Activated CD8-positive, alpha-beta memory T cell treated with anti-CD3 and anti-CD28 coated beads for 1 hour (primary cell): ENCODE measurements at places on chromosomes 5 and 9.

GRCh38 chr5:95715799-95716461 is 15.2 kb upstream of the RHOBTB3 start:
- no peak for DNase-seq

DNA sequence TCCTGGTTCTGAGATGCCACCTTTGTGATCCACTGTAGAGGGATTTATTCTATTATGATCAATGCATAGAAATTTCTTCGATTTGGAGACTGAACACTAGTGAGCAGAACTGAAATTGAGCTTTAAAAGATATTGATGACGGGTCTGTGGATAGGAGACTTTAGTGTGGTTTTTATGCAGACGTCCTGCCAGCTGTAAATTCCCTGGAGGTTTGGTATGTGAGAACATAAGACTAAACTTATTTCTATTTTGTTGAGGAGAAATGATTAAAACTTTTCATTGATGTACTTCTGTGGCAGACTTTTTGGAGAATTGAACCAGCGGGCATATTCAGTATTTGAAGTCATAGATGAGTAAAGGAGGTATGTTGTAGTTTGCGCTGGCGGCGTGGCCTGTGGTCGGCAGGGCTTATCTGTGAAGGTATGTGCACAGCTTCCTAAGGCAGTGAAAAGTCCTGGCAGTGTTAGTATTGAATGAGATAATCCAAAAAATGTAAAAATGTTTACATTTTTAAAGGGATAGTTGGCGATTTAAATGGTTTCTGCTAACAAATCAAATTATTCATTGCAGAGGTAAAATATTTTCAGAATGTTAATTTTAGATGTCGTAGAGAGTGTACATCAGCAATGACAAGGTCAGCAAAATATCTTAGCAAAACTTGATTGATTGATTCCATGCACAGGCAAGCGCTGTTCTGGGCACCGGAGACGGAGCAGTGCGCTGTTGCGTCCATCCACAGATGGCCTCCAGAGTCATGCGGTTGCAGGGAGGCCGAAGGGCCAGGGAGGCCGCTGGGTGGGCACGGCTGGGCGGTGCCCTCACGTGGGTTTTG is 20.4 kb downstream of the TENT4A start:
- no peak for DNase-seq

- no peak for DNase-seq
Observed at GRCh38 chr9:91037511-91038482, 236.2 kb downstream of the SYK start.

DNA sequence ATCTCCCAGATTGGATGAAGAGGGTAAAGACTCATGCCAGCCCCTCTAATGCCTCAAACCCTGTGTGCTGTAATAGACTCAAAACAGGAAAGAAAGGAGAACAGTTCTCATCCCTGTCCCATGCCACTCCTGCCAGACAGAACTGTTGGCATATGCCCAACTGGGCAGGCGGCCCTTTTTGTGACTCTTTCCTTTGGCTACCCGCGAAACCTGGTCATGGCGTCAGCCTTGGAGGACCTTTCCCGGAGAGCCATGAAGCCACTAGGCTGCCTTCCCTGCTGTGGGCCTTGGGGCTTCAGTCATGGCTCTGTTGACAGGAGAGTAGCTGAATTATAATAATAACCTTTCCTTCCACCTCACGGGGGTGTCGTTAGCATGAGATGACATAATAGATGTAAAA is 75.9 kb upstream of the SEMA6A start:
- no peak for DNase-seq
